Upper lobe of left lung (tissue), 6 donors: ENCODE measurements at places on chromosomes 12 and 14. TPM values are rescaled to one million over a fixed set of nuclear protein-coding genes. Genes with fewer than 3 reads are reported as not detected.

ZNF605 gene
- total RNA-seq, result 6.5 TPM

- DNase-seq, result no peak
Measured at GRCh38 chr12:95214466-95214865, 2.8 kb downstream of the FGD6 start.

DNA sequence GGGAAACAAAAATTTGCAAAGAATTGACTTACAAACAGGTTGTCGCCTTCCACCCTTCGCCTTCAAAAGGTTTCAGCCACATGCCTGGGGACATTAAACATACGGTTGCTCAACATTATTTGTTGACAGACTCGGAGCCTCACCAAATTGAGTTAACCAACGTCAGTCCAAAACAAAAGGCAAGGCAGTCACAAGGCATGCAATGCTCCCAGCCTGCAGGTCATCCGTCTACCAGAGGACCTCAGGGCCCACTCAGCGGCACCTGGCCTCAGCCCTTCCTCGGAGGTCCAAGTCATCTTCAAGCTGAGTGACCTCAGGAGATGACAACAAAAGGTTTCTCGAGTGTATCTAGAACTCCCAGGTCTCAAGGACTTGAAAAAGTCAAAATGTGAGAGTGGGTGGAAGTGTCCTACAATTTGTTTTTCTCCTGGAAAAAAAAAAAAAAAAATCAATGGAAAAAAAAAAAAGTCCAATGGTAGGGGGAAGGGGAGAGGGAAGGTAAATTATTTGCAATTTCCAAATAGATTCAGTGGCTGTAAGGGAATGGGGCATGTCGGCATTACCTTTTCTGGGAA is 64.3 kb downstream of the KDM2B start:
- DNase-seq, result no peak

- DNase-seq, result no peak
Measured at GRCh38 chr12:57751432-57751787, 700 bp downstream of the CDK4 start.

PLEKHA5 gene
- total RNA-seq, result 43.0 TPM

DNA sequence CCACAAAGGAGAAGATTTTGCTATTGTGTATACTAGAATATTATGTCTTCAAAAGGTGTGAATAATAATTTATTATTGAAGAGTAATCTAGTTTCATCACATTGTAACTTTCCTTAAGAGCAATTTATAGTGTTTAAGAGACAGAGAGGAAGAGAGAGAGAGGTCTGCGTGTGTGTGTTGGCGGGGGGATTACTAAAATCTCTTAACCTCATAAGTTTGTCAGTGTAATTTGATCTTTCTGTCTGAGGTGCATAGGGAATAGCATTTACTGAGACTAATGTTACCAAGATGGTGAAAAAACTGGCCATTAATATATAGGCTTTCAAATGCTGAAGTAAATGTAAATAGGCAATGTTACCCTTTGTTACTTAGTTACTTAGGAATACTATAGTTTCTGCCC is 48.2 kb upstream of the BTG1 start:
- no peak for DNase-seq

- no peak for DNase-seq
Measured at GRCh38 chr12:91249518-91250272, 67.1 kb upstream of the DCN start.

RTL1 gene
- total RNA-seq, result not detected

- no peak for DNase-seq
Measured at GRCh38 chr12:2018391-2018790, 14.1 kb upstream of the DCP1B start.

FGF6 gene
- not detected for total RNA-seq

- no peak for DNase-seq
Measured at GRCh38 chr14:74655599-74656395, 43.8 kb upstream of the LTBP2 start.

GRCh38 chr12:12975322-12976077 is 23.5 kb upstream of the GPRC5D start:
- peak; percentile 33 for DNase-seq

DNA sequence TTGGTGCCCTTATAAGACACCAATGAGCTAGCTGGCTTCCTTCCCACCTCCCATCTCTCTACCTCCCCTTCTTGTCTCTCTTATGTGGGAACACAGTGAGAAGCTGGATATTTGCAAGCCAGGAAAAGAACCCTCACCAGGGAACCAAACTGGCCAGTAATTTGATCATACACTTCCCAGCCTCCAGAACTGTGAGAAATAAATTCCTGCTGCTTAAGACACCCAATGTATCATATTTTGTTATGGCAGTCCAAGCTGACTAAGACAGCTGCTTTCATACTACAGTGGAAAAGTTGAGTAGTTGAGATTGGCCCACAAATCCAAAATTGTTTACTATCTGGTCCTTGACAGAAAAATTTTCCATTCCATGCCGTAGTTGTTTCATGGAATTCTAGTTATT is 269.0 kb downstream of the KCNH5 start:
- DNase-seq, result no peak

- DNase-seq, result peak; percentile 75
Measured at GRCh38 chr14:105144666-105145380, 23.8 kb downstream of the JAG2 start.

DNA sequence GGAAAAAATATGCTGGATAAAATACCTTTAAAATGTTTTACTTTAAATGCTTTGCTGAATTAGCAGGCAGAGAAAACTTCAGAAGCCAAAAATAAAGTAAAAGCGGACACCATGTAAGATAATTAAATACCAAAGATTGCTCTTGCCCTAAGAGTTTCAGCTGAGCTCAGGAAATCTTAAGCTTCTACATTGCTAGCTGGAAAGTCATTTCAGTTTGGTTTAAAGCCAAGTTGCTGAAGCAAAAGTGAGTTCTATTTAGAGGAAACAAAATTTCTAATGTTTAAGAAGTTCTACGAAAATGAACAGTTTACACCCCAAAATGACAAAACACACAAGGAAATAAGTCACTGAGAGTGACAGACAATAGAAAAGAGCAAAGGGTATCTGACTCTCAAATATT is 310.0 kb downstream of the ADAMTS20 start:
- no peak for DNase-seq

DNA sequence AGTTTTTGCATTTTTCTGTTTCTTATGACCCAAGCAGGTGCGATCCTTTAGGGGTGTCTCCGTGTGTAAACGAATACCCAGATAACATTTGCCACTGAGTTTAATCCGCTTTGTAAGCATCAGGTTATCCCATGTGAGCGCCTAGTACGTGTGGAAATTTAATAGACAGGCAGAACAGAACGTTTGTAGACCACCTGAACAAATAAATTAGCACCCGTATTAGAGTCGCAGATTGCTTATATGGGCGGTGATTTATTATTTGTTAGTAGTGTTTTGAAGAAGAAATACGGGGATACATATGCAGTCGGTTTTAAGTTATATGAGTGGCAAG is 325 bp downstream of the C12orf60 start:
- DNase-seq, result no peak

MANSC4 gene
- total RNA-seq, result not detected

EXOC3L4 gene
- total RNA-seq, result 1.3 TPM

STON2 gene
- 24.4 TPM for total RNA-seq

GRCh38 chr12:41439801-41440200 is 251.7 kb downstream of the PDZRN4 start:
- DNase-seq, result no peak

- no peak for DNase-seq
Measured at GRCh38 chr14:80275208-80275850, 64.0 kb upstream of the DIO2 start.

CLEC6A gene
- total RNA-seq, result not detected

DNA sequence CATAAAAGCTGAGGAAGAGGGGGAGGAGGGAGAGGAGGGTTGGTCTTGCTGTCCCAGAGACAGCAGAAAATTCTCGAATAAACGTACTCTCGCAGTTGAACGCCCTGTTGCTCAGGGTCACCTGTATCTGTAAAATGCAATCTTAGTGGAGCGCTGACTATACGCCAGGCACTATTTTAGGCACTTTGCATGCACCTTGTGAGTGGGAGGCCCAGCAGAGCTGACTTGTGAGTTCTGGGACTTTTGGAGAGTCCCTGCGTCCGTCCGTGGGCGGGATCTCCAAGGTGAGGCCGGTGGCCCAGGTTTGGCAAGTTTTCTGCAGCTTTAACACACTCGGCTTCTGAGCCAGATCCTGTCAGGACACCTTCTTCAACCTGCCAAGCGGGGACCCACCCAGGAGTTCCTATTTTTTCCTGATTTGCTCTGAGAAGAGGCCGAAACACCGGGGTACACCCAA is 32.5 kb upstream of the PLEKHG6 start:
- no peak for DNase-seq

VWF gene
- total RNA-seq, result 410 TPM

- no peak for DNase-seq
Measured at GRCh38 chr12:52741375-52742195, 35.6 kb downstream of the KRT76 start.

TAS2R30 gene
- 20.2 TPM for total RNA-seq

RDH16 gene
- 0.46 TPM for total RNA-seq

OR10G2 gene
- not detected for total RNA-seq

DNA sequence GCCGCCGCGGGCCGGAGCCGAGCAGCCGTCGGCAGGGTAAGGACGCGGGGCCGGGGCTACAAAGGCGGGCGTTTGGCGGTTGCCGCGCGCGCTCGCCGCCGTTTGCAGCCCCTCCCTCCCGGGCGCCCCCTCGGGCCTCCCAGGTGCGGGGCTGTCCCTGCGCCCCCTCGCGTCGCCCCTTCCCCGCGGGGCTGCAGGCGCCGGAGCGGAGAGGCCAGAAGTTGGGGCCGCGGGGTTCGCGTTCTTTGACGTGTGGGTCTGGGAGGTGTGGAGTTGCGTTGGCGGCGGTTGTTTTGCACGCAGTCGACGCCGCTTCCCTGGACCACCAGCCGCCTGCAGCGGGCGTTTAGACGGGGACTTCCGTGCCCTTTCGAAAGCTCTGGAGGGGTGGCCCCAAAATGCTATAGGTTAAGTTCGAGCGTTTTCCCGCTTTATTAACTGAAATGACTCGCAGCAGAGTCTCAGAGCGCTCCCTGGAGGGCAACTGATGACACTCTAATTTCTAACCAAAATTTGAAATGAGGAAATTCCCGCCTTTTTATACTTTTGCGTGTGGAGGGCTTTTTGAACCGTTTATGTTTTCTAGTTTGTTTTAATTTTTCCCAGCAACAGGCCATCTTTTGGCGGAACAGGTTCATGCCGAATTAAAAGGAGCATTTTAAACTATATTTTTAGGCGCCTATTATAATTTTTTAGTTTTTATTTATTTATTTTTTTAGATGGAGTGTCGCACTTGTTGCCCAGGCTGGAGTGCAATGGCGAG is 902 bp downstream of the TMPO start:
- no peak for DNase-seq

GRCh38 chr12:127519779-127520178 is 747.2 kb upstream of the TMEM132C start:
- no peak for DNase-seq

- peak; percentile 76 for DNase-seq
Measured at GRCh38 chr12:52965337-52965731, 16.4 kb downstream of the KRT18 start.

SERPINA9 gene
- total RNA-seq, result not detected

DNA sequence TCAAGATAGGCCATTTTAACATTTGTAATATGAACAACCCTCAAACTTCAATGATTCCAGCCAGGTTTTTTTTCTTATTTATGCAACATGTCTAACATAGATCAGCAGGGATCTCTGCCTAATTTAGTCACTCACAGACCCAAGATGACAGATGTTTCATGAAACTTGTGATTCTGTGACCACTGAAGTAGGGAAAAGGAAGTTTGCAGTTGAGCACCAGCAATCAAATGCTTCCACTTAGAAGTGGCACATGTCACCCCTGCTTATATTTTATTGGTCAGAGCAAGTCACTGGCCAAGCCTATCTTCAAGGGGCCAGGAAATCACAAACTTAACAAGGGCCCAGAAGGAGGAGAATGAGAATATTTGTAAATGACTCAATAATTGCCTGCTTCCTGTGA is 150.6 kb downstream of the BCAT1 start:
- DNase-seq, result no peak

- no peak for DNase-seq
Measured at GRCh38 chr14:77909911-77910310, 110.0 kb downstream of the ADCK1 start.

SLC6A12 gene
- 11.2 TPM for total RNA-seq
